ENCODE measurements at places on chromosomes 7 and 10.

DNA sequence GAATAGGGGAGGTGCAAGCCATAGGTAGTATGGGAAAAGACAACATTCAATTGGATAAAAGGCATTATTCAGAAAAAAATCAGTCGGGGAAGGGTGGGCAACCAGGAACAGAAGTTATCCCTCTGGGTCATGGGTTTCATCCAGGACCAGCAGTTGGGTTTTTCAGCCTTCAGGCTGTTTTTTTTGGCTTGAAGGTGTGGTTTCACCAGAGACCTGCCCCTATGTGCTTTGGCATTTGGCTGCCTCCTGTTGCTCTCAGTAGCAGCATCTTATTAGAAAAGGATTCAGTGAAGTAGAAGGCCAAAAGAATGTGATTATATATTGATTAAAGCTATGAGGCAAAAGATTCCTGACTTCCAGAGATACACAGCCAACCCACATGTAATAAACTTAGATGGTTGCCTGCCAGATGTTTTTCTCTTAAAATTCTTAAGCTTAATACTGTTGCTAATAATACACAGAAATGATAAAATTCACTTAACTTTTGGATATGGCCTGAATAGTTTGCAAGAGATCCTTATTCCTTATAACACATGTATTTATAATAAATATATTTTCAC is 251.7 kb upstream of the CSTF2T start:
- DNase-seq: no peak

GRCh38 chr7:121102619-121103018 is 114.1 kb downstream of the CPED1 start:
- no peak for DNase-seq

GRCh38 chr10:122172361-122173008 is 98.6 kb upstream of the BTBD16 start:
- DNase-seq: no peak

DNA sequence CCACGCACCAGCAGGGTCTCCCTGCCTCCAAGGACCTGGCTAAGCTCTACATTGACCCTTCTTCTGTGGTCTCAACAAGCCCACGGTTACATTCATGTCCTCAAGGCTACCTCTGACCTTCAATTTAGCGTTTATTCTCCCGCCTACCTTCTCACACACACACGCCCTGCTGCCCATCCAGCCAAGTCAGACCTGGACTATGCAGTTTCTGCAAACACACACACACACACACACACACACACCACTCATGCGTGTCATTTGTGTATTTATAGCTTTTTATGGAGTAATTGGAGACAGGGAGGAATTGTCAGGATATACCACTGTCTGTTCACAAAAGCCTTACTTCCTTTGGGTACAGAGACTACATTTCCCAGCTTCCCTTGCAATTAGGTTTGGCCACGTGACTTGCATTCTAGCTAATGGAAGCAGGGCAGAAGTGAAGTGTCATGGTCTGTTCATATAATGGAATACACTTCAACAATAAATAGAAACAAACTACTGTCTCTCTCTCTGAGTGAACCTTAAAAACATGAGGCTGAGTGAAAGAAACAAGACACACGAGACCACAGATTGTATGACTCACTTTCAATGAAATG is 53.8 kb upstream of the CPXM2 start:
- peak; percentile 53 for DNase-seq

DNA sequence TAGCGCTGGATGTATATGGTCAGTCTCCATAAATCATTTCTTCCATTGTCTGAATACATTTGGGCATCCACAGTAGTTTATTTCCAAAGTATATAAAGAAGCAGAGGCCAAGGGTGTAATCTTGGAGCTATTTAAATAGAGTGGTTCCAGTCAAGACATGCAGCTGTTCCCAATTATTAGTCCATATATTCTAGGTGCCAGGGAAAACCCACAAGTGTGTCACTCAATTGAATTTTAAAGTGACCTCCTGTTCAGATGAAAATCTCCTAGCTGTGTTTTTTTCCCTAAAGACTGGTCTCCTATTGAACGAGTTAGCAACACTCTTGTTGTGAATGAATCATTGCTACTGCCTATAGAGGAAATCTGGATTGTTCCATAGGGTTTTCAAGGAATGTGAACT is 260.2 kb upstream of the BMPER start:
- DNase-seq: no peak

GRCh38 chr10:21355591-21356011 is 169.9 kb downstream of the SKIDA1 start:
- peak; percentile 43 for DNase-seq

GRCh38 chr7:8637322-8637721 is 203.9 kb downstream of the NXPH1 start:
- no peak for DNase-seq

DNA sequence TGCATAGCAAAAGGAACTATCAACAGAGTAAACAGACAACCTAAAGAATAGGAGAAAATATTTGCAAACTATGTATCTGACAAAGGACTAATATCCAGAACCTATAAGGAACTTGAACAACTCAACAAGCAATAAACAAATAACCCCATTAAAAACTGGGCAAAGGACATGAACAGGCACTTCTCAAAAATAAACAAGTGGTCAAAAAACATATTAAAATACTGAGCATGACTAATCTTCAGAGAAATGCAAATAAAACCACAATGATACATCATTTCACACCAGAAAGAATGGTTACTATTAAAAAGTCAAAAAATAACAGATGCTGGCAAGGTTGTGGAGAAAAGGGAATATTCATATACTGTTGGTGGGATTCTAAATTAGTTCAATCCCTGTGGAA is 17.1 kb downstream of the MAGI2 start:
- peak; percentile 78 for DNase-seq

GRCh38 chr10:85995791-85996190 is 370.8 kb downstream of the GRID1 start:
- peak; percentile 18 for DNase-seq

GRCh38 chr10:85152496-85152895 is 824.1 kb downstream of the CCSER2 start:
- DNase-seq: no peak

DNA sequence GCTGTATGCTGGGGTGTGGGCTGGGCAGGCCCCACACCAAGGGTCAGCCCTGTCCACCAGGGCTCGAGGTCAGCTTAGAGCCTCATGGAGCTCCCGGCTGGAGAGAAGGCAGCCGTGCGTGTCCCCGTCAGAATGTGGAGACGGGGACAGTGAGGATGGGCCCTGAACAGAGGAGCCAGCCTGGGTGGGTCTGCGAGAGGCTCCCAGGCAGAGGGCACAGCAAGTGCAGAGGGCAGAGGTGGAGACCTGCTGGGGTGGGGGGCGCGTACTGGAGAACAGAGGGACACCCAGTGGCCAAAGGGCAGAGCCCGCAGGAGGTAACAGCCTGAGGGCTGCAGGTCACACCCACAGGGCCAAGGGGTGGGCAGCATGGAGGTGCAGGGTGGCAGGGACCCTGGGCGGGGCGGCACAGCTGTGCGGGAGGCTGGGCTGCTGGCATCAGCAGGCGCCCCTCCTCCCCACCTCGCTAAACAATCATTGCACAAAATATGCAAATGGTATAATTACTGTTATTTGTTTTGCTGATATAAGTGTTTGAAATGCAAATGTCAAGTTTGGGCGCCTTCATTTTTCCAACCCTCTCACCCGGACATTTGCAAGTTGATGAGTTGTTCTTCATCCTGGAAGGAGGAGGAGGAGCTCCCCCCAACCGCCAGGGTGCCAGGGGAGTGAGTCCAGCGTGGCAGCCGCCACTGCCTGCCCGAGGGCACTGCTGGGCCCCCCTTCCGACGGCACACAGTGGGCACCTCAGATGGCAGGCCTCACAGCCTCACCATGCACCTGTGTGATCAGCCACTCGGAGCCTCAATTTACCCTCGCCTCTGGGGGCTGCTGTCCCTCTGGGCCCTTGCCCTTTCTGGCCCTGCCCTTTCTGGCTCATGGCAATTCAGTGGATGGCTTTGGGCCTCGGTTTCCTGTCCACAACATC is 35.0 kb downstream of the ELFN1 start:
- no peak for DNase-seq

- no peak for DNase-seq
These were observed 2.7 kb downstream of the CHAT start for GRCh38 chr10:49616421-49617101.

GRCh38 chr10:52318822-52319464 is 4.9 kb downstream of the DKK1 start:
- DNase-seq: peak; percentile 94

- no peak for DNase-seq
These were observed 360.4 kb downstream of the RPS24 start for GRCh38 chr10:78394047-78394446.

DNA sequence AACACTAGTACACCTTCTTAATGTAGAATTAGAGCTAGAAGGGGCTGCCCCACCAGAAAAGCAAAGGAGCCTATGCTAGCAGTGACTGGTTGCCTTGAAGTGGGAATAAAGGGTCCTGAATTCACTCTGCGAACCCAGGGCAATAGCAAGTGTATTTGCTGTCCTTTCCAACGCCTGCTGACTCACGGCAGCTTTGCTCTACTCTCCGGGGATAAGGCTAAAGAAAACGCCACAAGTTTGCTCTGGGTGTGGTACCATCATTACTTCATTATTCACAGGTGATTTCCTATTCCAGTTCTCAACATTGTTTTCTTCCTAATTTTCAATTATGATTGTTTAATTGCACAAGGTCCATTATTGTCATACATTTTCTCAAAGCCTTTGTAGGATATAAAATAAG is 220.5 kb upstream of the AOAH start:
- no peak for DNase-seq

DNA sequence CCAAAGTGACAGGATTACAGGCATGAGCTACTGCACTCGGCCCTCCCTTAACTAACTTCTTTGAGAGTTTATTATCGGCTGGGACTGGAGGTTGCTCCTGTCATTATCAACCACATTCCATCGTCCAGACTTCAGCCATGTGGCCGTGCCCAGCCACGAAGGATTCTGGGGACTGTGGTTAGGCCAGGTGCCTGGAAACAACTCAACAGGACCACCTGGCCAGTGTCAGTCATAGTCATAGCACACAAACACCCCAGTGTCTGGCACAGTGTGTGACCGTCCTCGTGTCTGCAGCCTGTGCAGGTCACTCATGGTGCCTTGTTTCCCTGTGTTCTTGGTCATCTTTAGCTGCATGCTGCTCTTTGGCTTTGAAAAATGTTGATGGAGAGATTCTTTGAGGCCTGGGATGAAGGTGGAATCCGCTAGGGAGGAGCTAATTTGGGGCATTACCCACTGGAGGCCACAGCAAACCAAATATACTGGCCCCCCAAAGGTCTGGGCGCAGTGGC is 12.7 kb upstream of the AMZ1 start:
- DNase-seq: no peak

- no peak for DNase-seq
These were observed 10.0 kb upstream of the GTF2IRD1 start for GRCh38 chr7:74443543-74444247.

- DNase-seq: no peak
These were observed 437.2 kb upstream of the MKI67 start for GRCh38 chr10:128563387-128563786.

DNA sequence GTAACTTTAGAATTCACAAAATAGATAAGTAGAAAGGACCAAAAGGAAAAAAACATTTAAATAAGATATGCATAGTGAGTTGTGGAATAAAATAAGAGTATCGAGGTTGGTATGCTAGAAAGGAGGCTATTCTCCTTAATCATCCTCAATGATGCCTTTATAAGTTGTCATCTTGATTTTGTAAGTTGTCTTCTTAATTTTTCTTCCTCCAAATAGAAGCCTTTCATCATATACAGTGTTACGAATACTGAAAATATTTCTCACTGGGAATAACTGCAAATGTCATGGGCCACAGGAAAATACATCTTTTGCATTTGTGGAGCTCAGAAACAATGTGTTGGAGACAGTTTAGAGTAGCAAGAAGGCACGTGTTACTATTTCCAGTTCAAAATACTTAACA is 31.5 kb upstream of the PRTFDC1 start:
- DNase-seq: no peak

GRCh38 chr10:6648894-6649720 is 69.0 kb upstream of the PRKCQ start:
- no peak for DNase-seq

- DNase-seq: no peak
These were observed 31.9 kb downstream of the RBM20 start for GRCh38 chr10:110676016-110676415.

DNA sequence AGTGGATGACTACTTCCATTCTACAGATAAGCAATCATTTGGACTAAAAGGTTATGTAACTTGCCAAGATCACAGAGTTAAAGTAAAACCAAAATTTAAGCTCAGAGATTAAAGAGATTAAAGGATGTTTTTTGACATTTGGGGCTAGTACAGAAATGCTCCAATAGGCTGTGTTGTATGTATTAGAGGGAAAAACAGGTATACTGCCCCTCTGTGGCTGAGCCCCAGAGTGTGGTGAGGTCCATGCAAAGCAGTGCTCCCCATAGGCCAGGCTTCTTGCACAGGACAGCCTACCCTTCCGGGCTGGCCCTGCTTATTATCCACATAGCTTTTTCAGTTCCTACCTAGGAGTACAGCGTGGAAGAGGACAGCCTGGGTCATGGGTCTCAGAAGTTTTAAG is 322.8 kb downstream of the POM121L12 start:
- DNase-seq: no peak

DNA sequence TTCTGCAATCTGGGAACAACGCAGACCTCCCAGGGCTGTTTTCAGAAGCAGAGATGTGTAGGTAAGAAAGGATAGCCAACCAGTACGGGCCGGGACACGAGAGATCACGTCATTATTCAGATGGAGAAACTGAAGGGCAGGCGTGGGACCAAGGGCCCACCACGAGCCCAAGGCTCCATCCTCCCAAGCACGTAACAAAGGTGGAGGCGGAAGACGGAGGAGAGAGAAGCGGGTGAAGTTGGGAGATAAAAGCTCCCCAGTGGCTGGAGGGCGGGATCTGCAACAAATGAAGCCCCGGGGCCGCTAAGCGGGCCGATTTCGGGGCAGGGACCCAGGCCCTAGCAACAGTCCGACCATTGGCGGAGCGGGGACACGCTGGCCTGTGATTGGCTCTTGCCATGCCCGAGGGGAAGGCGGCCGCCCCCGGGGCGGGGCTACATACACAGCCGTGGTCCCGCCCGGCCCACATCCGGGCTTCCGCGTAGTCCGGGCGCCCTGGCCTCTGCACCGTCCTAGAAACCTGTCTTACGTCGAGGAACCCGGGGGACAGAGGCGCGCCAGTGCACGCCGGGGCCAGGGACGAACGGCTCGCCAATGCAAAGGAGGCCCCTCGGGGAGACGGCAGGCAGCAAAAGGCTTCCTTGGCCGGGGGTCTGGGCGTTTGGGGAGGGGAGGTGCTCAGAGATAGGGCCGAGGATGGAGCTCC is 15.5 kb downstream of the HSPB1 start:
- peak; percentile 97 for DNase-seq

DNA sequence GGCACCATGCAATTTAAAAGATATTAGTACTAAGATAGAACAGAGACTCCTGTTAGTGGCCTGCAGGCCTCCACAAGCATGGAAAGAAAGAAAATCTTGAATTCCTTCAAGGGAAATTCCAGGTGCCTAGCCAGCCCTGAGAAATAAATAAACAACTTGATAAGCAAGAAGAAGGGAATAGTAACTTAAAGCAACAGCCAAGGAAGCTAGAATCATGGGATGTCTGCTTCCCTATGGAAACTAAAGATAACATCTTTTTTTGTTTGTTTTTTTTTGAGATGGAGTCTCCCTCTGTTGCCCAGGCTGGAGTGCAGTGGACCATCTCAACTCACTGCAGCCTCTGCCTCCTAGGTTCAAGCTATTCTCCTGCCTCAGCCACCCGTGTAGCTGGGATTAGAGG is 128.6 kb downstream of the SKIDA1 start:
- peak; percentile 58 for DNase-seq

GRCh38 chr7:106140406-106141173 is 28.5 kb upstream of the SYPL1 start:
- no peak for DNase-seq

- DNase-seq: peak; percentile 45
These were observed 504.1 kb downstream of the SDK1 start for GRCh38 chr7:3805151-3805550.

- DNase-seq: peak; percentile 39
These were observed 130.1 kb downstream of the RGS10 start for GRCh38 chr10:119412244-119413092.

All from M059J (cell line).